ENCODE measurements at places on chromosomes 7 and 10.

DNA sequence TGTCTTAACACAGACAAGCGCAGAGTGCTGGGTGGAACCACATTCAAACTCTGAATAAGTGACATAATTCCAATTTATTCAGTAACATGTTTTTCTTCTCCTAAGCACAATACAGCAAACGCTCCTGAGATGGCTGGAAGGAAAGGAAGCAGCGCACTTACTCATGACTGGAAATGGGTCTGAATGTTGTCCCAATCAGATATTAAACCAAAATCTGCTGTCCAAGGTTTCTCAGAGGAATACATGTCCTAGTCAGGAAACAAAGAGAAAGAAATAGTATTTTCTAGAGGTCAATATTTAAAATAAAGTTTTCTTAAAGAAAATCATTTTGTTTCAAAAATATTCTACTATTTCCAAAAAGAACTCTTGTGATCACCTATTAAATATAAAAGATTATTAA is 14.0 kb downstream of the USP6NL start:
- no peak for DNase-seq

DNA sequence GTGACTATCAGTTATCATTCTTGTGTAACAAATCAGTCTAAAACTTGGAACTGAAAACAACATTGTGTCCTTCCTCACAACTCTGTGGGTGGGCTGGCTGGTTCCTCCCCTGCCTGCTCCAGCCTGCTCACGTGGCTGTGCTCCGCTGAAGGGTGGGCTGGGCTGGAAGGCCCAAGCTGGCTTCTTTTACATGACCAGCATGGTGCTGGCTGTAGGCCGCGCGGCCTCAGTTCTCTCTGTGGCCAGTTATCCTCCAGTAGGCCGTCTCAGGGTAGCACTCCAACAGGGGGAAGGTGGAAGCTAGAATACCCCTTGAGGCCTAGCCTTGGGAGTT is 11.3 kb downstream of the ADAMTS14 start:
- no peak for DNase-seq

GRCh38 chr10:17866346-17866745 is 57.2 kb downstream of the MRC1 start:
- DNase-seq = no peak

DNA sequence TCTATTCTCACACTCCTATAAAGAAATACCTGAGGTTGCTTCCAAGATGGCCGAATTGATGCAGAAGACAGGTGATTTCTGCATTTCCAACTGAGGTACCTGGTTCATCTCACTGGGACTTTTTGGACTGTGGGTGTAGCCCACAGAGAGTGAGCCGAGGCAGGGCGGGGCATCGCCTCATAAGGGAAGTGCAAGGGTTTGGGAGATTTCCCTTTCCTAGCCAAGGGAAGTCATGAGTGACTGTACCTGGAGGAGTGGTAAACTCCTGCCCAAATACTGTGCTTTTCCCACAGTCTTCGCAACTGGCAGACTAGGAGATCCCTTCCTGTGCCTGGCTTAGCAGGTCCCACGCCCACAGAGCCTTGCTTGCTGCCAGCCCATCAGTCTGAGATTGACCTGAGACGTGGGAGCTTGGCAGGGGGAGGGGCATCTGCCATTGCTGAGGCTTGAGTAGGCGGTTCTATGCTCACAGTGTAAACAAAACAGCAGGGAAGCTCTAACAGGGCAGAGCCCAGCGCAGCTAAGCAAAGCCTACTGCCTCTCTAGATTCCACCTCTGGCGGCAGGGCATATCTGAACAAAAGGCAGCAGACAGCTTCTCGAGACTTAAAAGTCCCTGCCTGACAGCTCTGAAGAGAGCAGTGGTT is 152.2 kb downstream of the ARL4A start:
- no peak for DNase-seq

DNA sequence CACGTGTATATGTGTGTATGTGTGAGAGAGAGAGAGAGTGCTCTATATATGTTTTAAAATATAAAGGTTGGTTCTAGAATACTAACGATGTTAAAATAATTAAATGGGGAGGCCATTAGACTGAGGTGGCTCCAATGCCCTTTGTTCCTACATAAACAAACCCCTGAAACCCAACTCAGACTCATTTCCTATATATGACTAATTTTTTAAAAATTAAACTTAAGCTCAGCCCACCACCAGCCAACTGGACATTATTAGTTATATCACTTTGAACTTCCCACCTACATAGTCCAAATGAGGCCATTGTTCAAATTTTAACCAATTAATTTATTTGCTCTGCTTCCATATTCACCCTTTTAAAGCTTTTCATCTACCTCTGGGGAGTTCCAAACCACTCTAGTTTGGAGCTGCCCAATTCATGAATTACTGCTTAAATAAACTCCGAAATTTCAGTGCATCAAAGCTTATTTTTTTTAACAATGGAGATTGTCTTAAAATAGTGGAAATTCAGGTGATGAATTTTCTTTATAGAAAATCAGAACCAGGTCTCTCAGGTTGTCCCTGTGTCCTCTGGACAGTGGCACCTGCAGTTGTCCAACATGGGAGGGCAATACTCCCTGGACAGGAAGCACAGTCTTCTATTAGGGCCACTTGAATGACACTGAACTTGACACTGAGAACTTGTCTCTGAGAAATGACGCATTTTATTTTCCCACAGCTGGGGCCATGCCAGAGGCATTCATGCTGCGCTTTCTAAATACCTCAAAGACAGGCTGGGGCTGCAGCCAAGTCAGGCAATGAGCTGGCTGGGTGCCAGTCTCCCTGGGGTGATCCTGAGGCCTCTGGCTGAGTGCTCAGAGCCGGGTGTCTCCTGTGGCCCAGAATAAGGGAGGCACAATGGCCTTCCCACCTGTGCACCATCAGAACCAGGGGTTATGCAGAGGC is 109.5 kb upstream of the TMEM72 start:
- no peak for DNase-seq

- no peak for DNase-seq
Observed at GRCh38 chr10:66910671-66911070, 15.2 kb upstream of the LRRTM3 start.

- peak; percentile 69 for DNase-seq
Observed at GRCh38 chr10:95907456-95908253, at the start of gene CC2D2B. Gene CC2D2B (plus strand): TSS chr10:95907975. CDS start chr10:95911324, 3,349 bp downstream.

- no peak for DNase-seq
Observed at GRCh38 chr7:38481401-38481800, 149.8 kb downstream of the AMPH start.

DNA sequence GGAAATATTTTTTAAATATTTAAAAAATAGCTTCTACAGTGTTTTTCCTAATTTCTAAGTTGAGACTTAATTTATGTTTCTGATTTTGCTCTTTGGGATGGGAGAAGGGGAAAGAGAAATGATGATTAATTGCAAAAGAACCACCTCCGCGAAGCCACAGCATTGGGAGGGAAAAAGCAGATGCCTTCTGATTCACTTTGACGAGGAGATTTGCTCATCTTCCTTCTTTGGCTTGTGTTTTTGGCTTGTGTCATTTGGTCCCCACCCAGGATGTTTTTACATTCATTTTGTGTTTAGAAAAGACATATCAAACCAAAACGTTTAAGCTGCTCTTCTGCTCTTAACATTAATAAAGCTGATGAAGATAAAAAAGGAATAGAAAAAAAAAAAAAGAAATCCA is 121.7 kb downstream of the MACC1 start:
- no peak for DNase-seq

- DNase-seq = no peak
Observed at GRCh38 chr7:44867073-44867995, 18.0 kb downstream of the PURB start.

DNA sequence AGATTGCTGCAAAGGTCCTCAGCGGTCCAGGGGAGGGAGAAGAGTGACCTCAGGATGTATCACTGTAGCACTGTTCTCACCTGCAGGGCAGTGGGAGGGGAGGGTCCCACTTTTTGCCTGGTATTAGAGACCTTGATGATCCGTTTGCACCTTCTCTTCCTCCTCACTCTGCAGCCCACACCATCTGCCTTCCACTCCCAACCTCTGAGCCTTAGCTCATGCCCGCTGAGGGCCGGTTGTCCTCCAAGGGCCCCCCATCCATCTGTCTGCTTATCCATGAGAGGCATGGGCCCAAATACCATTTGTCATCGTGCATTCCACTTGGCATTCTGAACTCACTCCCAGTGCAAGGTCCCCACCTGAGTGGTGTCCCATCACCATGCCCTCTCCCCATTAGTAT is 64.6 kb upstream of the PCBD1 start:
- no peak for DNase-seq

DNA sequence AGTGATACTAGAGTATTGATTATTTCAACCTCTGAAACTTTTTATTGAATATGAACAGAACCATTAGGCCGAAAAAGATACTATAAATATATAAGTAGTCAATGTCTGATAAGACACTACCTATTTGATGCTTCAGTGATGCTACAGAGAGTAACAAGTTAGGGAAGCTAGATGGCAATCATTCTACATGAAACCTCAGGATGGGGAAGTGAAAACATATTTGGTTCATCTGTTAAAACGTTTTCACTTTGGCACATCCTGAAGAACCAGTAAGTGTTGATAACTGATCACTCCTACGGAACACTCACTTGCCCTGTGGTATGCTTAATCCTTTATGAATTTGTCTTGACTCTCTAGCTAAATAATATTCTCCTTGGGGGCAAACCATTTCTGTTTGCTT is 1064.9 kb downstream of the NXPH1 start:
- DNase-seq = no peak

DNA sequence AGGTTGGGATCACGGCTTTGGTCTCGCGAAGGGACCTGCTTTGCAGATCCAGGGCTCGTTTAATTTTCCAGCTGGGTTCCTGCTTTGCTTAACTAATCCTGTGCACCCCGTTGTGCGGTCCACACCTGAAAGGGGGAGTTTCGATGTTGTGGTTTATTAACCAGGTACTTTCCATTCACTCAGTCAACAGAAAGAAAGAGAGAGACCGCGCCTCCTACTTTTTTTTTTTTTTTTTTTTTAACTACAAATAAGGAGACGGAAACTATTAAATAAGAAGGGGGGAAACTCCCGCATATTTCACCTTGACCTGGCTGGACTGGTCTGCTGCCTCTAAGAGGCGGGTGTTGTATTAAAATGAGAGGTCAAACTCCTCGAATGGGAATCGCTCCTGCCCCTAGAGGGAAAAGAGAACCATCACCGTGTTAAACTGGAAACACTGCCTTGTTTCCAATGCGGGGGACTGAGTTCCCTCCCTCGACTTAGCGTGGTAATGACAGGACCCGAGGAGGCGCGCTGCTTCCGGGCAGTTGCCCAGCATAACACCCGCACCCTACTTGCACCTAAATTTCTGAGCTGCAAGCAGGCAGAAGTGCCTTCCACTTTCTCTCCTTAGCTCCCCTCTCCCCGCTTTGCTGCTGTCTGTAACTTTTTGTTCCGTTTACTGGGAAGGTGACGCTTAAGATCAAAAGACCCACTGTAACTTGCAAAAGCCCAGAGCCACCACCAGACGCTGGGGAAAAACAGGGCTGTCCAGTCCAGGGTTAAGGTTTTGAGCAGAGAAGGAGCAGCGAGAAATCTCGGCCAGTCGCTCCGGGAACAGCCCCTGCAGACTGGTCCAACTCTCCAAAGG is 1.1 kb upstream of the ITGB8 start:
- peak; percentile 18 for DNase-seq

- no peak for DNase-seq
Observed at GRCh38 chr10:96013956-96014355, 29.4 kb upstream of the CCNJ start.

DNA sequence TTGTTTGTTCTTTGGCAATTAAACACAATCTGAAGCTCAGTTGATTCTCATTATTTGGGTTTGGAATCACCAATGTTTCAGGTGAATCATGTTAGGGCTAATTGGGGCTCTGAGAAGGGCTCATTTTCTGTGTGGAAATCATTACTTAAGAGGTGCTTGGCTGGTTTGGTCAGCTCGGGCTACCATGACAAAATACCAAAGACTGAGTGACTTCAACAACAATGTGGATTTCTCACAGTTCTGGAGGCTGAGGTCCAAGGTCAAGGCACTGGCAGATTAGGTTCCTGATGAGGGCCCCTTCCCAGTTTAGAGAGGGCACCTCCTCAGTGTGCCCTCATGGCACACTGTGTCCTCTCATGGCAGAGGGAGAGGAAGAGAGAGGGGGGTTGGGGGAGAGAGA is 121.3 kb downstream of the ZNF248 start:
- no peak for DNase-seq

DNA sequence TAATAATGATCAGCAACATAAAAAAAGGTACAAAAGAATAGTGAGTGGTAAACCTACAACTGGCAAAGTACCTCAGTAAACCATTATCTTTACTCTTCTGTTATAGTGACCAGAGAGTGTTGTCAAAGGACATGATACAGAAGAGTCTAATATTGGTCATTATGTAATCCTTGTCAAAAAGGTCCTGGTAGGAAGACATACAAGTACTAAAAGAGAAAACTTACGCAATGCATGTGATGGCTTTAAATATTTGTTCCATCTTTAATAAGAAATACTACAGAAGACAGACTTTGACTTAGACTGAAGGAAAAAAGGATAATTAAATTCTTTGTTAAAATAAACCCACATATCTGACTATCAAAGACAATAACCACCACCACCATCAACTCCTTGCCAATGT is 6.5 kb downstream of the DOCK4 start:
- no peak for DNase-seq

GRCh38 chr7:77958436-77958835 is 159.9 kb downstream of the PHTF2 start:
- DNase-seq = no peak

- no peak for DNase-seq
Observed at GRCh38 chr7:151080067-151080521, 515 bp downstream of the FASTK start.

DNA sequence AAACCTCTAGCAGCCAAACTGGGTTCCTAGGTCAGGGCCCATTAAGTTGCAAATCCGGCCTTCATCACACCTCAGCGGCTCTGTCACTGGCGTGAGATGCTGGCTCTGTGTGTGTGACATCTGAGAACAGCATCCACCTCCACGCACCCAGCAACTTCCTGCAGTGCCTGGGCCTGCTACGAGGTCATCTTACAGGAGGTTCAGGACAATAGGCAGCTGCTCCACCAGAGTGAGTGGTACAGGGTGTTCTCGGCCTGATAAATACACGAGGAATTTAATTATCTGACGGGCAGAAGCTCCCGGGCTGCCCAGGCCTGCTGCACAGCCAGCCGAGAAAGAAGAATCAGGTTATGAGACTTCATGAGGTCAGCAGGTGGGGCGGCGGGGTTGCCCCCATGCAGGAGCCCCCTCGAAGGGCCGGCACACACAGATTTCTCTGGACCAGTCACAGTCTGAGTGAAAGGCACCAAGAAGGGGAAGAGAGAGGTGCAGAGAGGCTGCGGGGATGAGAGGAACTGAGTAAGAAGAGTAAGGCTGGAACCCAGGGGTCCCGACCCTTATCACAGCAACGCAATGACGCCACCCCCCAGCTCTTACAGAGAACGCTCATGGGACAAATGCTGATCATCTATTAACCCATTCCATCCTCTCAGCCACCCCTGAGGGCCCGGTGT is 49.3 kb downstream of the CALML3 start:
- no peak for DNase-seq

Measured in GM12892 (cell line).